ENCODE measurements at places on chromosomes 7 and 10. TPM values are rescaled to one million over a fixed set of nuclear protein-coding genes. Genes with fewer than 3 reads are reported as not detected.

DNA sequence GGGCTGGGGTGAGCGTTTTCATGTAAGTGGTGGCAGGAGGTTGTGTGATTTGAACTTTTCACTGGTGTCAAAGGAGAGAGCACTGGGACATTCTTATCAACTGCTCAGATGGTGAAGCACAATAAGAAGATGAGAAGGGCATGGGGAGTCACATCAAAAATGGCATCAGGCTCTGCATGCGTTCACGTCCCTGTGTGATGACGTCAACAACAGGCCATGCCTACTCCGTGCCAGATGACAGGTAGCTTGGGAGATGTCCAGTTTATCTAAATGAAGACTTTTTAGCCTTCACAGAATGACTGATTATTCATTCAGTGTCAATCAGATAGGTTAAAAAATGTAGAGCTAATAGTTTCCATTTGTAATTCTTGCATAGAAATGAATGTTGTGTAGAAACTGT is 264.3 kb upstream of the POM121L12 start:
- no peaks in the 10 kb centered on the region for H3K36me3 ChIP-seq
- H3K27me3 ChIP-seq, result no peaks in the 10 kb centered on the region
- no peaks in the 10 kb centered on the region for H3K4me1 ChIP-seq
- no peak overlapping the region for H3K4me3 ChIP-seq

DNA sequence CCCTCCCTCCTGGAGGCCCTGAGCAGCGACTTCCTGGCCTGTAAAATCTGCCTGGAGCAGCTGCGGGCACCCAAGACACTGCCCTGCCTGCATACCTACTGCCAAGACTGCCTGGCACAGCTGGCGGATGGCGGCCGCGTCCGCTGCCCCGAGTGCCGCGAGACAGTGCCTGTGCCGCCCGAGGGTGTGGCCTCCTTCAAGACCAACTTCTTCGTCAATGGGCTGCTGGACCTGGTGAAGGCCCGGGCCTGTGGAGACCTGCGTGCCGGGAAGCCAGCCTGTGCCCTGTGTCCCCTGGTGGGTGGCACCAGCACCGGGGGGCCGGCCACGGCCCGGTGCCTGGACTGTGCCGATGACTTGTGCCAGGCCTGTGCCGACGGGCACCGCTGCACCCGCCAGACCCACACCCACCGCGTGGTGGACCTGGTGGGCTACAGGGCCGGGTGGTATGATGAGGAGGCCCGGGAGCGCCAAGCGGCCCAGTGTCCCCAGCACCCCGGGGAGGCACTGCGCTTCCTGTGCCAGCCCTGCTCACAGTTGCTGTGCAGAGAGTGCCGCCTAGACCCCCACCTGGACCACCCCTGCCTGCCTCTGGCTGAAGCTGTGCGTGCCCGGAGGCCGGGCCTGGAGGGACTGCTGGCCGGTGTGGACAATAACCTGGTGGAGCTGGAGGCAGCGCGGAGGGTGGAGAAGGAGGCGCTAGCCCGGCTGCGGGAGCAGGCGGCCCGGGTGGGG is 2.2 kb downstream of the TRIM56 start:
- H3K27me3 ChIP-seq, result no peaks in the 10 kb centered on the region
- H3K4me3 ChIP-seq, result no peak overlapping the region
- H3K27ac ChIP-seq, result no peak overlapping the region
- no peak for DNase-seq

The ADO gene
- polyA plus RNA-seq, result 8.0 TPM

GRCh38 chr7:8590225-8590624 is 156.8 kb downstream of the NXPH1 start:
- H3K27me3 ChIP-seq, result no peaks in the 10 kb centered on the region
- H3K36me3 ChIP-seq, result no peaks in the 10 kb centered on the region
- no peak overlapping the region for H3K27ac ChIP-seq
- no peak for DNase-seq
- H3K4me3 ChIP-seq, result no peak overlapping the region
- H3K4me1 ChIP-seq, result no peaks in the 10 kb centered on the region

- peaks cover 12% of the 10 kb centered on the region for H3K27me3 ChIP-seq
- DNase-seq, result no peak
- H3K27ac ChIP-seq, result no peak overlapping the region
- H3K4me3 ChIP-seq, result peak overlapping the region; percentile 74
- H3K4me1 ChIP-seq, result no peaks in the 10 kb centered on the region
Observed at GRCh38 chr10:70053841-70054288, 1.2 kb downstream of the MACROH2A2 start.

Measured in IMR-90 (cell line).